ENCODE measurements at places on chromosomes 6 and 20.

DNA sequence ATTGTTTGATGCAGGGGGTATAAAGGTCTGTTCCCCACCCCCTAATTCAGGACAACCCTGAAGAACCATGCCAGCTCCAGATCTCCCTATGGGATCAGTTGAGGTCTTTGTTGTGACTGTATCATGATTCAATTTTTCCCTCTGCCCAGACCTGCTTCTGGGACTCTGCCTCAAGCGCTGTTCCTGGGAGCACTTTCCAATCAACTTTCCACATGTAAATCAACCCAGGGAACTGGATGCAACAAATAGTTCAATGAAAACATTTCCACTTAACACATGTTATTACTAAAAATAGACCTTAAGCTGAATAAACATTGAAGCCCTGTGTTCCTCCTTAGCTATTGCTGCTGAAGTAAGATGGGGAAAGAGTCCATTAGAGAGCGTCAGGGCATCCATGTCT, 139.5 kb downstream of the C6orf58 start:
- DNase-seq = no peak

DNA sequence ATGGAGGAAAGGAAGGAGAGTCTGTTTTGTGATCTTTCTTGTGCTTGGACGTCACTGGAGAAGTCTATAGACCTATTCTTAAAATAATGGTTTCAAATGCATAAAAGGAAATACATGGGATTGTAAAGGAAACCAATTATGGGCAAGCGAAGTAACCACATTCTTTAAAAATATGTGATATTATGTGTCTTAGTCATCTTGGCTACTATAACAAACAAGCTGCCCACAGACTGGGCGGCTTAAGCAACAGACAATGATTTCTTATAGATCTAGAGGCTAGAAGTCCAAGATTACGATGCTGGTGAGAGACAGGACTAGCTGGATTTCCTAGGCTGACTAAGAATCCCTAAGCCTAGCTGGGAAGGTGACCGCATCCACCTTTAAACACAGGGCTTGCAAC, 49.4 kb upstream of the CD83 start:
- no peak for DNase-seq

DNA sequence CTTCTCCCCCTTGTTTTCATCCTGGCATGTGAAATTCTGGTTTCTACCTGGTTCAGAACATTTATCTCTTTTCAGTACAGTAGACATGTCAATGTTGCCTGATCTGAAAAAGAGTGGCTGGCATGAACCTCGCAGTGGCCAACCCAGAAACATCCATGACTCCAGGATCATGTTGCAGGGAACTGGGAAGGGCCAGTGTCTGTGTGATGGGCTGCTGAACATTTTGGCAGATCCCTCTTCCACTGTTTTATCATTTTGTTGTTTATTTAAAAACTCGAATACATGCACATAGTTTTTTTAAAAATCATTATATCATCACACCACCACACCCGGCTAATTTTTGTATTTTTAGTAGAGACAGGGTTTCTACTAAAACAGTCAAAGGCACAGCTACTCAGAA, 19.0 kb downstream of the WFDC3 start:
- no peak for DNase-seq

GRCh38 chr6:35736253-35736894, 458 bp upstream of the ARMC12 start:
- DNase-seq = peak; percentile 22

GRCh38 chr6:135310291-135310690, 129.2 kb downstream of the MYB start:
- DNase-seq = no peak
